ENCODE measurements at places on chromosomes 4 and X. TPM values are rescaled to one million over a fixed set of nuclear protein-coding genes. Genes with fewer than 3 reads are reported as not detected.

The TCEAL2 gene
- total RNA-seq = not detected

The KCNE5 gene
- total RNA-seq = not detected

The SASH3 gene
- 1.8 TPM for total RNA-seq

The F9 gene
- total RNA-seq = not detected

GRCh38 chr4:187190390-187190789 lies 466.7 kb upstream of the FAT1 start:
- DNase-seq = no peak

DNA sequence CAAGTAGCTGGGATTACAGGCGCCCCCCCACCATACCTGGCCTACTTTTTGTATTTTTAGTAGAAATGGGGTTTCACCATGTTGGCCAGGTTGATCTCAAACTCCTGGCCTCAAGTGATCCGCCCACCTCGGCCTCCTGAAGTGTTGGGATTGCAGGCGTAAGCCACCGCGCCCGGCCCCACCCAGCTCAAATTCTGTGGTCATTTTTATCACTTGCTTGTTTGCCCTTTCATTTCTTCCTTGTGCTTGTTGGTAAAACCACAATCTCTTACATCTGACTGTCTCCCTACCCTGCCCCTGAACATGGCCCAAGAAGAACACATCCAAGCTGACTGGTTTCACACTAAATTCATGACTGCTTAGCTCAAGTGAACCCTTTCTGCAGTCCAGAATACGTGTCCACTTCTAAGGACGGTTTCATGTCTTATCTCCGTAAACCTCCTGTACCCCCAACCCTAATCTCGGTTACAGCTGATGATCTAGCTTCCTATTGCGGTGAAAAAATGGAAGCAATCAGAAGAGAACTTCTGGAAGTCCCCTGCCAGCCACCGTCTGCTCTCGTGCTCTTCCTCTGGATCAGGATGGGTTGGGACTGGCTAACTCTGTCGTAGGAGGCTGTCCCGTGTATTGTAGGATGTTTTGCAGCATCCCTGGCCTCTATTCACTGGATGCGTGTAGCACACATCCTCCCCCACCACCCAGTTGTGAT lies 5.4 kb upstream of the RS1 start:
- DNase-seq = no peak

- DNase-seq = no peak
Observed at GRCh38 chr4:13396161-13396560, 88.0 kb downstream of the RAB28 start.

DNA sequence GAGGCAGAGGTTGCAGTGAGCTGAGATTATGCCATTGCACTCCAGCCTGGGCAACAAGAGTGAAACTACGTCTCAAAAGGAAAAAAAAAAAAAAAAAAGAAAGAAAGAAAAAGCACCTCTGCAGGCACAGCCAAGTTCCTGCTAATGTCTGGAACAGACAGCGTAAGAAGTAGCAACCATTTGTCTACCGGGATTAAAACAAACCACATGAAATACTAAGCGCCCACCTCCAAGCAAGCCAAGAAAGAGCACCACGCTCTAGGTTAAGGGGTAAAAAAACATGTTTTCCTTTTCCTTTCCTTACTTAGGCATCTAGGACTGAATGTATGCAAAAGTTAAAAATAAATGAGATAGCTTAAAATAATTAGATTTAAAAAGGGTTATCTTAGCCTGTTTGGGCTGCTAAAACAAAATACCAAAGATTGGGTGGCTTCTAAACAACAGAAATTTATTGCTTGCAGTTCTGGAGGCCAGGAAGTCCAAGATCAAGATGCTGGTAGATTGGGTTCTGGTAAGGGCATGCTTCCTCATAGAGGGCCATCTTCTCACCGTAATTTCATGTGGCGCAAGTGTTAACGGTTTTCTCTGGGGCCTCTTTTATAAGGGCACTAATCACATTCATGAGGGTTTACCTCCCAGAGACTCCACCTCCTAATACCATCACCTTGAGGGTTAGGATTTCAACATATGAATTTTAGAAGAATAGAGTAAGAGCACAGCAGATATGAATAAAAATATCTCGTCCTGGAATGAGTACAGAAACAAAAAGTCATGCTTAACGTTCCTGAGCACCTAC lies 12.3 kb downstream of the GPC4 start:
- no peak for DNase-seq

DNA sequence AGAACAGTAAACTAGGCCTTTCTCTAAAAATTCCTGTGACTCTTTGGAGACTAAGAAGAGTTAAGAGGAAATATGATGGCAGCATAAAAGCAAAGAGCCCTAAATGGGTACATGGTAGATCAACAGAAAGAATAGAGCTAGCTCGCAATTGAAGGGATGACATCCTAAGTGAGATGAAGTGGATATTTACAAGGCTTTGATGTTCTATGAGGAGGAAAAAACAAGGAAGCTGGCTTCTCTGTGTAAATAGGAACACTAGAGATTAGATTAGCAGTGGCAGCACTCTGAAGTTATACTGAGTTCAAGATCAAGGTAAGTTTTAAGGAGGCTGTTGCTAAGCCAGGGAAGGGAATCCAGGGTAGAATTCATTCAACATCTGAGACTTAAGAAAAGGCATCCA lies 73.1 kb upstream of the MBNL3 start:
- no peak for DNase-seq

GRCh38 chr4:11704186-11704830 lies 275.6 kb upstream of the HS3ST1 start:
- DNase-seq = no peak

- DNase-seq = no peak
Observed at GRCh38 chrX:107775000-107775733, 420 bp downstream of the TSC22D3 start.

GRCh38 chr4:7652906-7653305 lies 218.2 kb upstream of the PSAPL1 start:
- peak; percentile 12 for DNase-seq

- no peak for DNase-seq
Observed at GRCh38 chr4:136476753-136477152, 1055.5 kb downstream of the PCDH18 start.

Data from left ventricle myocardium superior (tissue), 1 donor.